Psoas muscle (tissue), 8 donors: ENCODE measurements at places on chromosomes 5 and 9.
A peak's percentile ranks its signal among the peaks of the same experiment; 100 is the strongest.

DNA sequence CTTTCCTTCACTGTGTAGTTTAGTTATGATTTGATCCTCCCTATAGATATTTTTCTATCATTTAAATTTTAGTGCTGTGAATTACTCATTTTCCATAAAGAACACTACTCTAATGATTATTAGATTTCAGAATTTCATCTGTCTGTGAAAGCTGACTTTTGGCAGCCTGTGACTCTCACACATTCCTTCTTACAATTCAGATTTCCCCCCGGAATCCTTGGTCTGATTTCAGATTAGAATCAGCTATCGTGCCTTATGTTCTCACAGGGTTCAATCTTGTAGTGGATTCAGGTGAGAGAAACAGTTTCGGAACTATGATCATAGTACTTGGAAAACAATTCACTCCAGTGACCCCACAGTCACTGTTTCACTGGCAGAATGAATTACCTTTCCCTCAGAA, 26.2 kb downstream of the ZNF474 start:
- DNase-seq: no peak

DNA sequence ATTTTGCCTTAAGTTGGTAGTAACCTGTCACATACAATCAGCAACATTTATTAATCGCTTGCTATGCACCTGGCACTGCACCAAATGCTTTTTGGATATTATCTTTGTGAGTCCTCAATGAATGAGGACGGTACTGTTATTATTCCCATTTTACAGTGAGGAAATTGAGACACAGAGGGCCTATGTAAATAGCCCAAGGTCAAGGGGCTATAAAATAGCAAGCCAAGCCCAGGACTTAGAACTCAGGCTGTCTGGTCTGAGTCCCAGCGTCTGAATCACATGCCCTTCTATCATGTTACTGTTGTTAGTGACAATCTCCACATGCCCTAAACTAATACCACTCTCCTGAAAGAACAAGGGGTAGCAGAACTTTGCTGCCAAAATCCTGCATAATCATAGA, 60.0 kb downstream of the ERAP1 start:
- DNase-seq: no peak

GRCh38 chr5:111425205-111425604, 87.1 kb downstream of the STARD4 start:
- DNase-seq: no peak

DNA sequence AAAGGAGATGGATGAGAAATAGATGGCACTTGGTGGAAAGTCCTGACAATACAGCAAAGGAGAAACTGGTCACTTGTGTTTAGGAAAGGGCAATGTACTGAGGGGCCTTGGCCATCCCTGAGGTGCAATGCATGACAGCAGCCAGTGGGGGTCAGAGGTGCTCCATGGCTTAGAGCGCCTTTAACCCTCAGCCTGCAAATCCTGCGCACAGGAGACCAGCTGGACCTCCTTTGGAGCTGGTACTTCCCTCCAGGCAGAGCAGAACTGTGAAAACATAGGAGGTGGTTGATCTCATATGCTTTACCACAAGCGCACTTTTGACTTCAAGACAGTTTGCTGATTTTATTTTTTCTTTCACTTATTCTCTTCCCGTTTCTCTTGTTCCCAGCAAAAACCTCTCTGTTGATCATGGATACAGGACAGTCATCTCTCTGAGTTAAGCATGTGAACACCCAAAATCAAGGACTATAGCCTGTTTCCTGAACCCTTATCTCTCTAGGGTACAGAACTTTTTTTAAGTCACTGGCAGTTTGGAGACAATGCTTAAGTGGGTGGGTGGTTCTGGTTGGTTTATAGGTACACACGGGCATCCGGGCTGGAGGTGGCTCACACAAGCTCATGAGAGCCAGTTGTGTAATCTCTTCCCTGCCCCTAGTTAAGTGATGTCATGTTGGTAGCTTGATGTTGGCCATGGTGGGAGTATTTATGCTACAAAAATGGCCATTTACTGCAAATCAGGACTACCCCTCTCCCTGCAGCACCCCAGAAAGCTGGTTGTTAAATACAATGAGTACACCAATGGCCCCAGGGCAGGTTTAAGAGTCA, 37.6 kb upstream of the ANKRD55 start:
- peak; percentile 72 for DNase-seq

DNA sequence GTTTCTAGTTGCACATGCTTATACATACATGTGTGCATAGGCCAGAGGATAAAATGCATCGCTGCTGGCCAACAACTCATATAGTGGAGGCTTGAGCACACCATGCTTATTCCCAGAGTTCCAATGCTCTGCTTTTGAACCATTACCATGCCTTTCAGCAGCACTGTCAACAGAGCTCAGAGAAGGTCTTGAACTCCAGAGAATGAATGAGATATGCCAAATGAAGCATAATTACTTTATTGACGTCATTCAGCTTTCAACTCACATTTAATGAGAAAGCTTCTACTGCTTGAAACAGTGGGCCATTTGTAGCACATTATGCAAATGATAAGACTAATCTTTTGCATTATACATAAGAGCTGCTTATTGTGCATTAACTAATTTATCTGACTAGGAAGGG, 765.3 kb upstream of the GRAMD2B start:
- DNase-seq: no peak

DNA sequence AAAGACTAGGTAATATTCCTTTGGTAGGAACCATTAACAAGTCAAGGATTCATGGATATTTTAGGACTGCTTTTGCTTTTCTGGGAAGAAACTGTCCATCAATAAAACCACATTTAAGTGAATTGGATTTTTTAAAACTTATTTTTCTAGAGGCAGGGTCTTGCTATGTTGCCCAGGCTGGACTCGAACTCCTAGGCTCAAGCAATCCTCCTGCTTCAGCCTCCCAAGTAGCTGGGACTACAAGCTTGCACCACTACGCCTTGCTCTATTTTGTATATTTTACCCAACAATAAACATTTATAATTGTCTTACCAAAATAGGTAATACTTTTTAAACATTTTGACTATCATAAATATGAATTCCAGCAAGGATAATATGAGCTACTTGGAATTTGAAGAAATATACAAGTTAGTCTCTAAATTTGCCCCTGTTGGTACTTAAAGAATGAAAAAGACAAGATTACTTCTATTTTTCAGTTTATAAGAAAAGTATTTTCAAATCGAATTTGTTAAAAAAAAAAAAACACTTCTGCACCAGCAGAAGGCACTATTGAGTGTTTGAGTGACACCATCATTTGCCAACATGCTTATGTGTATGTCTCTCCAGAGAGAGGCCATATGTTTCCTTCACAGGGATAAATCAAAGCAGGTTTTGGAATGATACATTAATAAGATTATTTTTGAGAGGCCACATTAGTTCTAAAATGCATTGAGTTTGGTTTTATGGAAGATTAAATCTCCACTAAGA, 60.0 kb upstream of the CARTPT start:
- no peak for DNase-seq

DNA sequence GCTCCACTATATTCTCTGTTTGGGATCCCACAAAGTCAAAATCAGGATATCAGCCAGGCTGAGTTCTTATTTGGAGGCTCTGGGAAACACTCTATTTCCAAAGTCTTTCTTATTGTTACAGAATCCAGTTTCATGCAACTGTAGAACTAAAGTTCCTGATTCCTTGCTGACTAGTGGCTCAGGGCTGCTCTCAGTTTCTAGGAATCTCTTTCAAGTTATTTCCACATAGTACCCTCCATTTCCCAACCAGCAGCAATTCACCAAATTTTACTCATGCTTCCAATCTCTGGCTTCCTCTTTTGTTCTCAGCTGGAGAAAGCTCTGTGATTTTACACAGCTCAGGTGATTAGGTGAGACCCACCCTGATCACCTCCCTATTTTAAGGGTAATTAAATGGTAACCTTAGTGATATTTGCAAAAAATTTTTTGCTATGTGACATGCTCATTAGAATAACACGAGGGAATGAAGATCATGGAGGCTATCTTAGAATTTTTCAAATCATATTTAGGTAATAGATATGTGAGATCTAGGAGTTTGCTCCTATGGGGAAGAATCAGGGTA, 794.9 kb upstream of the ARRDC3 start:
- no peak for DNase-seq

- DNase-seq: no peak
Observed at GRCh38 chr9:18022642-18023041, 443.8 kb downstream of the SH3GL2 start.

DNA sequence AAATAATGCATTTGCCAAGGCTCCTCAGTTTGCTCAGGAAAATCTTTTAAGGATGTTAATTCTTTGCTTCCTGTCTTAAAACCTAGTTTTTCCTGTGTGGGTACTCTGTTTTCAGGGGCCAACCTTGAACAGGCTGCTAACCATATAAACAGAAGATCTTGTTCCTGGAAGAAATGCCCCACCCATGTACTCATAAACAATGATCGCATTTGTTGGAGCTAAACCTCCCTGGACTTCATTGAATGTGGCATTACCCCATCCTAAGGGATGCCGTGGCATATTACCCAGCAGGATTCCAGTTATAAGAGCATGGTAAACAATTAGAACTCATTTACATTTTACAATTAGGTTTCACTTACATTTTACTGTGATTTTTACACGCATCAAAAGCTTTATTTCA, 436.0 kb downstream of the ZNF608 start:
- DNase-seq: no peak

DNA sequence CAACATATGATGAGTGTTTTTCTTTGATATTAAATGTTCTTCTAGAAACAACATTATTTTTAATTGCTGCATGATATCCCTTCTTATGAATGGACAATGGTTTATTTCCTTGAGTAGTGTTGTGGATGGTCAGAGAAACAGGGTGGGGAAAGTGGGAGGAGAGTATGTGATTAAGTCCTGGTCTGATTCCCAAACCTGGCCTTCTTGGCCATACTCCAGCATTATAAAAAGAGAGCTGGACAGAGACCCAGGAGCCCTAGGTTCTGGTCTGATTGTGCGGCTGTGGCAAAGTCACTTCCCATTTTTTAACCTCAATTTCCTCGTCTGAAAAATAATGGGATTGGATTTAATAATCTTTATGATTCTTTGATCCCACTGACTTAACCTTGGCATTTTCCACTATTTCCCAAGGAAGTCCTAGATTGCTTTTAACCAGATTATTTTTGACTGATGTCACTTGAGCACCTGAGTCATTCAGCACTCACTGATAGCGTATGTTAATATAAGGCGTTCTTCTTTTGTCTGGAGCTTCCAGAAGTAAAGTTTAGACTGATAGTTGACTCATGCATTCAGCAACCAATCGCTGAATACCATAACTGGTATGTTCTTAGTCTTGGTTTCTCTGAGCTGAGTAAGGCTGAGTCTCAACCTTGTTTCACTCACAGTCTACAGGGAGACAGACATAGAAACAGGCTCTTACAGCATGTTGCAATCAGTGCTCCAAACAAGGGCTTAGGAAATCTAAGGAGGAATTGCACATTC, 26.2 kb downstream of the OSMR start:
- DNase-seq: no peak

- DNase-seq: no peak
Observed at GRCh38 chr9:70291446-70291845, 32.7 kb downstream of the SMC5 start.

GRCh38 chr5:173742432-173742816, 126.0 kb upstream of the BOD1 start:
- DNase-seq: no peak

DNA sequence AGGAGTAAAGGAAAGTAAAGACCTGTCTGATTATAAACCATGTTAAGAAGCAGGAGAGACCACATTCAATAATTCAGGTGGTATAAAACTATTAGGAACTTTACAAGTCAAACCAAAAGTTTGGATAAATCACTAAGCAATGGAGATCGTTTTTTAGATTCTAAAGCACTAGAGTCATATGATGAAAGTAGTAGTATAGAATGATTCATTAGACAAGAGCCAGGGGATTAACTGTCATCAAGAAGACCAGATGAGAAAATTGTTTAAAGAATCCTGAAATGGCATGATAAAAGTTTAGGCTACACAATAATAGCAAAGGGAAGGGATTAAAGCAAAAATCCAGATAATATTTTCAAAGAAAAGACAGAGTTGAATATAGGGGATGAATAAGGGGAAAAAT, 12.9 kb upstream of the CARNMT1 start:
- no peak for DNase-seq

DNA sequence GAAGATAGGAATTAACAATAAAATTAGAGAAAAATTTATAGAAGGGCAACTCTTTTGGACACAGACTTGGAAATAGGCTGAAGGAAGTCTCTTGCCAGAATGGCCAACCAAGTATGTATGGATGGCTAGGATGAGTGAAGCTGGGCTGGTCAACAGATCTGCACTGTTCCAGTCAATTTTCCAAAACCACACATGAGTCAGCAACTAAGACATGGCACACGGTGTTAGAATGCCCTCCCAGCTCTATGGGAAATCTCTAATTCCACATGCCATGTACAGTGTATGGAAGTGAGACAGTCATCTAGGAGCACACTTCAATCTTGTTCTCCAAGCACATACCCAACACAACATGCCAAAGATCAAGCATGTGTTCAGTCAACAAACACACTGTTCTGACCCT, 129.6 kb downstream of the GLIS3 start:
- DNase-seq: no peak

- no peak for DNase-seq
Observed at GRCh38 chr5:169670769-169671525, 33.9 kb downstream of the DOCK2 start.

GRCh38 chr9:132862533-132862932, 15.6 kb downstream of the AK8 start:
- no peak for DNase-seq

DNA sequence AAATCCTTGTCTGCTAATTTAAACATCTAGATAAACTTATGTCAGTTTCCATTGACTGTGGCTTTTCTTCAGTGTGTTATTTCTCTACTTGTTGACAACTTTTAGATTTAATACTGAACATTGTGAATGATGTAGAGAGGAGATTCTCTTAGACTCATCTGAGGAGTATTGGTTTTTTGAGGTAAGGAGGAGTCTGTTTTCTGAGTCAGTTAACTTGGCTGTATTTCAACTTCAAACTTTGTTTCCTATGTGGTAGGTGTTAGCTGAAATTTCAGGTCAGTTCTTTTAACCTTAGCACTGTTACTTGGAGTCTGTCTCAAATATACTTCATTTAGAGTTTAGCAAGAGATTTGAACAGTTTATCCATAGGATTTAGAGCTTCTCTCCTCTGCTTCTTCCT, 67.9 kb downstream of the XRCC4 start:
- no peak for DNase-seq

DNA sequence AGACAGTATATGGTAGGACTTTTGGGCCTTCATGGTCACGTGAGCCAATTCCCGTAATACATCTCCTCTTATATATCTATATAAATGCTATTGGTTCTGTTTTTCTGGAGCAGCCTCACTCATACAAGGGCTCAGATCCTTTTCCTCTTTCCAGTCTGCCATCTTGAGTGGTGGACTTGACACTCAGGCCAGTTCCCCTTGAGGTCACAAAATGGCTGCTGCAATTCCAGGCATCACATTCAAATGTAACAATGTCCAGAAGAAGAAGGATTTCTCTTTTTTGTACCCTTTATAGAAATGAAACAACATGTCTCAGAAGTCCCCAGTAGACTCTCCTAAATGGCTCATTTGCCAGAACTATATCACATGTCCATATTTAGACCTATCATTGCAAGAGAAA, 4.5 kb downstream of the GPR150 start:
- DNase-seq: no peak

GRCh38 chr9:18707061-18707461, 233.1 kb downstream of the ADAMTSL1 start:
- no peak for DNase-seq
